ENCODE measurements at places on chromosomes 6 and 20.

GRCh38 chr20:33387177-33387576, 14.1 kb downstream of the CDK5RAP1 start:
- no peak for DNase-seq

DNA sequence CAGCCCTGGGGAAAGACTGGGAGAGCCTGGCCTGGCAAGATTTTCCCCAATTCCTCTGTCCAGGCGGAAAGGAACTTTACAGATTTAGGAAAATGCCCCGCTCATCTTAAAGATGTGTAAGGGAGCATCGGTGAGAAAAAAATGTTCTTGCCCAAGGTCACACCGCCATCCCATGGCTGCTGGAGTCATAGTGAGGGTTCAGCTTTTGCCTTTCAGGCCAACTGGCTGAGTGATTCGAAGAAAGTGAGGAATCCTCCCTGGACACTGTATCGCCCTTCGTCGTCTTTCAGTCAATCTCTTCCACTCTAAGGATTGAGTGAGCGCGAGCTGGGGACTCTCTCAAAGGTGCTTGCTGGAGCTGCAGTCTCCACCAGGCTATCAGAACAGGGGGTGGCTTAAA, 1.4 kb downstream of the WFDC2 start:
- peak; percentile 42 for DNase-seq

DNA sequence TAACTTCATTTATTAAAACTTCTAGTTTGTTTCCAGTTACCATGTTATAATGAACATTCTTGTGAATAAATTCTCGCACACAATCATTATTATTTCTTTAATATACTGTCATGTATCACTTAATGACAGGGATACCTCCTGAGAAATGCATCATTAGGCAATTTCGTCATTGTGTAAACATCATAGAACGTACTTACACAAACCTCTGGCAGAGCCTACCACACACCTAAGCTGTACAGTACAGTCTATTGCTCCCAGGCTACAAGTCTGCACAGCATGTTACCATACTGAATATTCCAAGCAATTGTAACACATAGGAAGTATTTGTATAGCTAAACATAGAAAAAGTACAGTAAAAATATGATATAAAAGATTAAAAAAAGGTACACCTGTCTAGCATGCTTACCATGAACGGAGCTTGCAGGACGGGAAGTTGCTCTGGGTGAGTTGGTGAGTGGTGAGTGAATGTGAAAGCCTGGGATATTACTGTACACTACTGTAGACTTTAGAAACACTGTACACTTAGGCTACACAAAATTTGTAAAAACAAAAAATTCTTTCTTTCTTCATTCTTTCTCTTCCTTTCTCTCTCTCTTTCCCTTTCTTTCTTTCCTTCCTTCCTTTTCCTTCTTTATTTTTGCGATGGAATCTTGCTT, 268.2 kb upstream of the SOX4 start:
- DNase-seq, result peak; percentile 32

GRCh38 chr6:31075528-31075927, 36.8 kb downstream of the C6orf15 start:
- DNase-seq, result no peak

DNA sequence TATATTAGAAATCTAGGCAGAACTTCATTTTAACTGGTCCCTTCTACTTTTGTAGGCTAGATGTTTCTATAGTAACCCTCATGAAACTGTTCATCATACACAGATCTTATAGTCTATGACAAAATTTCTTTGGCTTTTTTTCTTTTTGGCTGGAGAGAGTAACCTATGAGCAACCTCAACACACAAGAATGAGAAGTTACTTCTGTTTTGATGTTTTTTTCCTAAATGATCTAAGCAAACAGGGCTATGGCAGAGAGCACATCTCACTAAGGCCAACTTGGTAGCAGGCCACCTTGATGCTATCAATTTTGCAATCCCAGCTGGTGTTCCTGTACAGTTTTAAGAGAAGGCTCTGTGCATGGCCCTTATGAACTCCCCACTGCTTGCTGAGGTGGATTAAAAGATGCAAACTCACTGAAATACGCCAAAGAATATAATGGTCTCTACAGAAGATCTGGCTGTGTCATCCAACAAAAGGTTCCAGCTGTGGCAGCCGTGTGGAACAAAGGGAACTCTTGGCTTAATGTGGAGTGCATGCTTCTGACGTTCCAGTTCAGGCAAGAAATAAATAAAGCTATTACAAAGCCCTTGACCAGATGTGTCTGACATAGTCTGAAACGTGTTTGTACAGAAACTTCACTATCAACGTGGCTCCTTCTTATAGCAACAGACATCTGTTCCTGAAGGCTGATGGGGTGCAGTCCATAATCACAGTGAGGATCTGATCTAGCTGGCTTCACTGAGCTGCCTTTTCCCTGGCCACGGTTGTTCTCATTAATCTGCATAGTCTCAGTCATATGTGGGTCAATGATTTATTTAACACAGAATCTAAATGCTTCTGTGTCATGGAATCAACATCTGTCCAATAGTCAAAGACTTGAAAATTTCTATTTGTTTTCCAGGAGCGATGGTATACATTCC, 481.1 kb downstream of the BMP2 start:
- DNase-seq, result peak; percentile 80
